Fibroblast of skin of right biceps (primary cell): ENCODE measurements at places on chromosomes 16 and 17.

DNA sequence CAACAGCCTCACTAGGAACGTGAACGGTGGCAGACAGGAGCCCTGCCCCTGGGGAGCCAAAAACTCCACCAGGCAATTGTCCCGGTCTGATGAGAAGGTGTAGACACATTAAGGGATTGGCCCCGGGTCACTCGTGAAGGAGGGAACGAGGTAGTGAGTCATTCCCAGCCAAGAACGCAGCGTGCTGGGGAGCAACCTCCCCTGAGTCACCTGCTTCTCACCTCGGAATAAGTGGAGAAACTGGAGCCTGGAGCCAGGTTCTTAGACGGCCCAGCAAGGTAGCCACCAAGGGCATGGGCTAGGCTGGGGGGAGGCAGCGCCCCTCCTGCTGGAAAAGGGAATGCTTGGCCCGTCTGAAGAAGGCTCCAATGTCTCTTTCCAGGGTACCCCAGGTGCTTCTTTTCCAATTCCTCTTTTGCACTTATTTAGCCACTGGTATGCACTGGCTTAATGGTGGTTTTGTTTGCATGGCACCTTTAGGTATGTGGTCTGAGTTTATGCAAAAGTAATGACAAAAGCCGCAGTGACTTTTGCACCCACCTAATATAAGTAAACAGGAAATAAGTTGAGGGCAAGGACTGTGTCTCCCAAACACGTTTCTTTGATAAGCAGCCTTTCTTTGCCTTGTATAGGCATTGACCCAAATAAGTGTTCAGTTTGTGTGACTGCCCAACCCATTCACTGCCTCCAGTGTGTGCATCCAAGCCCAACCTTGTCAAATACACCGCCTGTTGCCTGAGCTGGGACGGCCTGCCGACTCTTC lies 1.8 kb upstream of the HELZ start:
- DNase-seq, result peak; percentile 64

DNA sequence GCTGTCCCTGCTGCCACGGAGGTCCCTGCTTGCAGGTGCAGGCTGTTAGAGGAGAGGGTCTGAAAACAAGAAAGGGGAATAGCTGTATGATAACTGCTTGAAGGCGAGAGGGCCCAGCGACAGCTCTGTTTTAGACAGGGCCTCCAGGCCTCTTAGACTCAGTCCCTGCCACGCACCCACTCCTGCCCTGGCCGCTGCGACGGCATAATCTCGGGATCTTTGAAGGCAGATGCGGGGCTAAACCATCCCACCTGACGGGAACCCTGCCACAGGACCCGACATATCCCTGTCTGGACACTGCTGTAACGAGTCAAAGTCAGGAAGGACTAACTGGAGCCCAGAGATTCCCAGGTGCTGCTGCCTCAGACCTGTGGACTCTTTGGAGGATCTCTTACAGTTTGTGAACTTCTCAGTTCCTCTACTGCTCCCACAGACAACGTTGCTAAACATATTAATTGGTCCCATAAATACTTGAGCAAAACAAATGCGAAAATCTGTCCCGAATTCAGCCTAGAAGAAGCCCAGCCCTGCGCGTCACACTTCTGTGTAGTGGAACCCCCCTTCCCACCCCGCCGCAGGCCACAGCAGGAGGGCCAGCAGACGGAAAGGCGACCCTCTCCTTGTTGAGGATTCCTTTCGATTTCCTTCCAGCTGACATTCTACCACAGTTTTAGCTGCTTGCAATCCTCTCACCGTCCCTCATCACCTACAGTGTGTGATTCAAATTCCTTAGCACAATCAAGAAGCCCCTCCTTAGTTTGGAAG lies 998 bp upstream of the TMEM11 start:
- DNase-seq, result peak; percentile 23

GRCh38 chr16:85464383-85465305 lies 148.5 kb upstream of the GSE1 start:
- no peak for DNase-seq

GRCh38 chr16:88058136-88058535 lies 106.9 kb downstream of the BANP start:
- DNase-seq, result no peak

DNA sequence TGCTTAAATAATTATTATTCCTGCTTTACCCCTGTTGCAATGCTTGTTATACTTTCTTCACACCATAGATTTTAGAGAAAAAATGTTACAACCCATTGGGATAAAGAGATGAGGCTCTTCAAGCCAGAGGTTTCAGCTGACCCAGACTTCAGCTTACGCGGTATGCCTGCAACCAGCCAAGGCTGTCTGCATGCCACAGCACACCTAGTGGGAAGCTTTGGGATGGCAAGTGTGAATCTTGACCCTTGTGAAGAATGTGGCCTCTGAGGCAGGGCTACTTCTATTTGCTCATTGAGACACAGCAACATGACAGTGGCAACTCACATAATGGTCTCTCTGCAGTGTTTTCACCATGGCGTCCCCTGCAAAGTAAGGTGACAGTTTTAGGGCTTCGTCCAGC lies 193.9 kb upstream of the PIRT start:
- DNase-seq, result no peak

GRCh38 chr17:77285594-77286390 lies 145.0 kb downstream of the SEC14L1 start:
- peak; percentile 81 for DNase-seq

GRCh38 chr16:9099131-9099625 lies 7.7 kb downstream of the HAPSTR1 start:
- peak; percentile 56 for DNase-seq

GRCh38 chr17:73493956-73494926 lies 150.0 kb downstream of the SDK2 start:
- DNase-seq, result no peak

- DNase-seq, result peak; percentile 42
Measured at GRCh38 chr16:89565506-89566372, 5.3 kb downstream of the RPL13 start.

- DNase-seq, result peak; percentile 30
Measured at GRCh38 chr16:3017794-3018506, at the start of gene CLDN6. Gene CLDN6 (minus strand): TSS chr16:3018183. CDS start chr16:3016021, 2,162 bp downstream.

- DNase-seq, result no peak
Measured at GRCh38 chr17:65601881-65602280, 40.4 kb upstream of the AXIN2 start.

DNA sequence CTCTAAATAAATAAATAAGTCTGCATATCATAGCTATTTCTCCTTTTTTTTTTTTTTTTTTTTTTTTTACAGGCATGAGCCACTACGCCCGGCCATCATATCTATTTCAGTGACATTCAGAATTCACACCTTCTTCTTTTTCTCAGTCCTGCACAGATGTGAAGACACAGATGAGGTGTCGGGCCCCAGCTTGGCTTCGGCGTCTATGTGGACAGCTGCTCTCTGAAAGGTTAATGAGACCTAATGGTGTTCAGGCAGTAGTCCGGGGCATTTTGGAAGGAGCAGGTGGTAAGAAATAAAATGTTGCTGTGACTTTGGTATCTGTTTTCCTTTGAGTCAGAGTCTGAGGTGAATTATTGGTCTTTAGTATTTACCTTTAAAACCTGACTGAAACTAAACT lies 23.6 kb downstream of the TANGO6 start:
- DNase-seq, result no peak

DNA sequence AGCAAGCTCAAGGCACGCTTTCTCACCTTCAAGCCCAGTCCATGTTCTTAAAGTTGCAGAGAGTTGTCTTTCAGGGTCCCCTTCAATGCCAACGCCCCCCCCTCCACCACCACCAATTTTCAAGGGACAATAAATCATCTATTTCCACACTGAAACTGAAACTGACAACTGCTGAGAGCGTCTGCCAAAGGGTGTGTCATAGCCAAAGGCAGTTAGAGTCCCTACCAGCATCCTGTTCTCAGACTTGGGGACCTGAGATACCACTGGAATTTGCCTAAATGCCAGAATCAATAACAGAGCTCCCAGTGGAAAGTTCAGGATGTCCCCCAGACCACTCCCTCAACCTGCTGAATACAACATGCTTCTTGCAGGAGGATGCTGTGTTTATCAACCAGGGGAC lies 133.2 kb upstream of the SOX9 start:
- DNase-seq, result peak; percentile 49

DNA sequence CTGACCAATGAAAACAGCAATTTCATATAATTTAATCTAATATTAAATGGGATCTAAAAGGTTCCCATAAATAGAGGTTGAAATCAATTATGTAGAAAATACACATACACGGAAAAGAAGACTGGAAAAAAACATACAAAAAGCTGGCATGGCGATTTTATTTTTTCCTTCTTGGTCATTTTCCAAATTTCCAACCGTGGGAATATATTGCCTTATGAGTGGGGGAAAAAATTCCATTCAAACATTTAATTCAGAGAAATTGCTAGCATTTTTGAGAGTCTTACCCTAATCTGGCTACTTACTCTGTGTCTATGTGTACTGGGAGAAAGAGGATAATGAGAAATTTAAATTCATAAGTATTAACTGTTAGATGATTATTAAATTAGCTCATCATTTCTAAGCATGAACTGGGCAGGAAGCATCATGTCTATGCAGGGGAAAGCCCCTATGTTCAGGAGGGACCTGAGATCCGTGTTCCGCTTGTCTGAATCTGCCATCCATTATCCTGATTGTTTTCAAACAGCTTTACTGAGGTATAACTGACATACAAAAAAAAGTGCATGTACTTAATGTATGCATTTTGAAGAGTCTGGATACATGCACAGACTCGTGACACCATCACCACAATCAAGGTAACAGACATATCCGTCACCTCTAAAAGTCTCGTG lies 145.2 kb downstream of the XYLT1 start:
- DNase-seq, result no peak

GRCh38 chr16:11254913-11255736 lies 879 bp downstream of the SOCS1 start:
- DNase-seq, result peak; percentile 61

DNA sequence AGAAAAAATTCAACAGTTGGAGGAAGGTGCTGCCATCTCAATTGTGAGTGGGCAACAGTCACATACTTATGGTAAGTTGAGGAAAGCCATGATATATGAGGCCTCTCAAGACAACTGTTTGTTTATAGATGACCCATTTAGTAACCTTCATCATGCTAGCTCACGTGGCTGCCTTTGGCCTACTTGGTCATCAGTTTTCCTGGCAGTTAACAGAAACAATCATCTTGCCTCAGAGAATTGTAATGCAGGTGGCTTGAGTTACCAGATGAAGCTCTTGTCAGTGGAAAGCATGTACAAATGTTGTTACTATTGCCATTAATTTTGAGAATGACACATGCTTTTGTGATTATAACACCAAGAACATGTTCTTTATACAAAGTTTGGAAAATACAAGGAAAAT lies 14.7 kb downstream of the TPPP3 start:
- DNase-seq, result no peak

DNA sequence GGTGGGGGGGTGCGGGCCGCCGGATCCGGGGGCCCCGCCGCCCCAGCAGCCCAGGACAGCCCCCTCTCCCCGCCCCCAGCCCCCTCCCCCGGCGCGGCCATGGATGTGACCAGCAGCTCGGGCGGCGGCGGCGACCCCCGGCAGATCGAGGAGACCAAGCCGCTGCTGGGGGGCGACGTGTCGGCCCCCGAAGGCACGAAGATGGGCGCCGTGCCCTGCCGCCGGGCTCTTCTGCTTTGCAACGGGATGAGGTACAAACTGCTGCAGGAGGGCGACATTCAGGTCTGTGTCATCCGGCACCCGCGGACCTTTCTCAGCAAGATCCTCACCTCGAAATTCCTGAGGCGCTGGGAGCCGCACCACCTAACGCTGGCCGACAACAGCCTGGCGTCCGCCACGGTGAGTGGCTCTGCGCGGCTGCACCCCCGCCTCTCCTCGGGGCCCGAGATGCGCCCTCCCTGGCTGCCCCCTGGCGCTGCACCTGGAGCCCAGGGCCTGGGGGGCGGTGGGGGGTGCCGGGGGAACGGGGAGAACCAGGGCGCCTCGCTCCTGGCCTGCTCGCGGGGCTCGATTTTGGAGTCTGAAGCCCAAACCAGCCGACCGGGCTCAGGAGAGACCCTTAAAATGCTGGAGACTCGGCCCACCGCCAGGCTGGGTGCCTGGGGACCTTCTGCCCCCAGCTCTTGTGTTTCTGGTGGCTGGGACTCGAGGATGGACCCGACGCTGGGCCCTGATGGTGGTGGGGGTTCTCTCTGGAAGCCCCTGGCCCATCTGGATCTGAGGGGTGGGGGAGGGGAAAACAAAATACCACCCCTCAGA lies 744 bp downstream of the CMIP start:
- DNase-seq, result peak; percentile 33

DNA sequence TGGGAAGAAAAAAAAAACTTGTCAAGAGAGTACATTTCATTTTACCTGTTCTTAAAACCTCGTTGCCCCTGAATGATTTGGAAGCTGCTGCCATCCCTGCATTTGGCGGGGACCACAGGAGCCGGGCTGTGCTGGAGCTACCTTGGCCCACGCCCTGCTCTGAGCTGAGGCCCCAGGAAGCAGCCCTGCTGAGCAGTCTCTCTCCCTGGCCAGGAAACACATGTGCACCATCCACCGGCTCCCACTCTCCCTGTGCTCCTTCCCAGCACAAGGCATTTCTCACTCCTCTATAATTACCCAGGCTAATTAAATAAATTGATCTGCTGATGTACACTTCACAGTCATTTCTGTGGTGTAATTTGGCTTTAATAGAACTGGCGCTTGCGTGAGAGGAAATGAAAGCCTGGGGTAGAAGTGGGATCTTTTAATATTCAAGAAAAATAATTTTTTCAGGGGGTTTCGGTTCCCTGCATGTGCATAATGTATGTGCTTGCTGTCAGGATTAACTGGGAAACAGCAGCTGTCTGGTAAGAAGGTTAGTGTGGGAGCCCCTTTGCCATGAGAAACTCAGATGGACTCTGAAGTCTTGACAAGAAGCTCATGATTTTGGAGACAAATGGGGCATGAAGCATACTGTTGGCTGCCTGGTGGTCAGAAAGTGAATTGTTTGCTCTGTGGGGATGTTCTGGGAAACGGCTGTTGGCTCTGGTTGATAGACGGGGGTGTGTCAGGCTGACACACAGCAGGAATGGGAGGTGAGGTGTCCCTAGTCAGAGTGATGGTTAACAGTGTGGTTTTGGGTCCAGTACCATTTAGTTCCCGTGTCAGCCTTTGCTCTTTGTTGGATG lies 252.3 kb upstream of the EEF2KMT start:
- DNase-seq, result no peak

GRCh38 chr17:58006560-58006923 lies 504 bp downstream of the SRSF1 start:
- peak; percentile 83 for DNase-seq

GRCh38 chr17:27878776-27879562 lies 14.2 kb downstream of the LYRM9 start:
- DNase-seq, result no peak

- DNase-seq, result peak; percentile 49
Measured at GRCh38 chr16:87240211-87241136, 76.7 kb downstream of the C16orf95 start.

- DNase-seq, result peak; percentile 9
Measured at GRCh38 chr16:73888840-73889490, 407.6 kb upstream of the PSMD7 start.

GRCh38 chr16:67459066-67459860 lies 21.7 kb downstream of the ATP6V0D1 start:
- no peak for DNase-seq

- DNase-seq, result no peak
Measured at GRCh38 chr17:36930583-36930900, 6.7 kb upstream of the LHX1 start.

- peak; percentile 87 for DNase-seq
Measured at GRCh38 chr16:30921748-30922419, 1.5 kb upstream of the FBXL19 start.
